Activated CD4-positive, alpha-beta T cell treated with anti-CD3 and anti-CD28 coated beads, Interleukin-2, amount 50 U/mL, for 24 hours (primary cell): ENCODE measurements at places on chromosomes 5 and 9.

DNA sequence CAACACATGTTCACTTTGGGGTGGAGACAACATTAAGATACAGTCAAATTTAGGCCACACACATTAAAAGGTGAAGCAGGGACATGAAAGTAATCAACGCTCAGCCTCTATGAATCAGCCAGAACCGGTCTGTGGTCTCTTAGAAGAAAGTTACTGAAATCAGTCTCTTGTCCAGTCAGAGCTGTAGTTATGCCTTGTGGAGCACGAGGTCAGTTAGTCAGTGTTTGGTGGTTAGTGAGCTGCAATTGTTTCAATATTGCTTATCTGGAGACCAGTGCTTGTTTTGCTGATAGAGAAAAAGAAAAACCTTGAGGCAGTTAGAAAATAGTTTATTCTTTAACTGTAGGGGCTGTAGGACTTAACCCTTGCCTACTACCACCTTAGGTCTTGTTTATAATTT lies 157.8 kb upstream of the RASEF start:
- DNase-seq, result no peak

DNA sequence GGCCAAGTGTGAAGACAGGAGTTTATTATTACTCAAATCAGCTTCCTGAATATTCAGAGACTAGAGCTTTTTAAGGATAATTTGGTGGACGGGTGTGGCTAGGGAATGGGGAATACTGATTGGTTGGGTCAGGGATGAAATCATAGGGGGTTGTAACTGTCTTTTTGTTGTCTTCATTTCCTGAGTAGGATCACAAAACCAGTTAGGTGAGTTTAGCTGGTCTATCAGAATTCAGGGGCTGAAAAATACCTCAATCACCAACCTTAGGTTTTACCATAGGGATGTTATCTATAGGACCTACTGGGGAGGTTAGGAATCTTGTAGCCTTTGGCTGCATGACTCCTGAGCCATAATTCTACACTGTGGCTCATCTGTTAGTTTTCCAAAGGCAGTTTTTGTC lies 235.8 kb downstream of the YTHDC2 start:
- DNase-seq, result no peak

DNA sequence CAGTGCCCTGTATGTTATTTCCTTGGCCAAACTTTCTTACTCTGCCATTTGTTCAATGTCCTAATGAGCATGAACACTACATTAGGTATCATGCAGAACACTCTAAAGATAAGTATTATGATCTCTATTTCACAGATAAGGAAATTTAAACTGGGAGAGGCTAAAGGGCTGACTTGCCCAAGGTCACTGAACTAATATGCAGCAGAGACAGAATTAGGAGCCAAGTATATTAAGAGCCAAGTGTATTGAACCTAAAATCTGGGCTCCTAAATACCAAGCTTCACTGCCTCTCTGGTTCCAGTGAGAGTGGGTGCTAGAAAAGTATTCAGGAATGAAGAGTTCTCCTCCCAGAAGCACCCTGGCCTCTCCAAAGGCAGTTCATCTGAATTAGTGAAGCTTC lies 13.5 kb downstream of the NR4A3 start:
- DNase-seq, result no peak

- no peak for DNase-seq
Observed at GRCh38 chr9:70117835-70118319, 74.2 kb downstream of the MAMDC2 start.

- no peak for DNase-seq
Observed at GRCh38 chr9:133119103-133119845, 1.8 kb downstream of the RALGDS start.

DNA sequence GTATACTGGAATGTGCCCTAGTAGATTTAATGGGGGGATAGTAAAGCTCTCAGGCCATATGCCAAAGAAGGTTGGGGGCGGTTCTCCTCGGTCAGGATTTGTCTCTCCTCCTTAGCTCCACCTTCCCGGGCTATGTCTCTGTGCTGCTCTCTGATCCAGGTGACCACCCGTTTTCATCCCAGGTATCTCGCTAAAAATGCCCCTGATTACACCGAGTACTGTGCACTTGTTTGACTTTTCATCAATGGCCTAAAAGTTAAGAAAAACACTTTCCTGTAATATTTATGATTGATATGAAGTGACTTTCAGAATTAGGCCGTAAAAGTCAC lies 724 bp downstream of the NDUFS6 start:
- no peak for DNase-seq

DNA sequence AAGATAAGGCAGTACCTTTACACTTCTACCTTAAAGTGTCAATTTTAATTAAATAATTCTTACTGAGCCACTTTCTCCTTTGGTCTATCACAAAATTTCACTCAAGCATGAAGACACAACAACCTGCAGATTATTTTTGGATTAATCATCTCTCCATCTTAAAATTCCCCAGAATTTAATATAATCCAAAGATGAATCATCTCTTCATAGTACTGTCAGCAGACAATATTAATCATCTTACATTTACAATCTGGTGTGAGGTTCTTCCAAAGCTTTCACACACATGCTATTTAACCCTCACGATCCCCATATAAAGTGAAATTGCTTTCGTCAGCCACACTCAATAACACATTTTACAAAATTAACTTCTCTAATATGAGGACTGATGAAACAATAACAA lies 43.0 kb downstream of the LHFPL2 start:
- no peak for DNase-seq

GRCh38 chr9:38359689-38360385 lies 32.7 kb upstream of the ALDH1B1 start:
- no peak for DNase-seq

GRCh38 chr9:71758277-71758676 lies 10.0 kb downstream of the CEMIP2 start:
- no peak for DNase-seq

GRCh38 chr5:72478684-72479083 lies 28.5 kb downstream of the ZNF366 start:
- no peak for DNase-seq

DNA sequence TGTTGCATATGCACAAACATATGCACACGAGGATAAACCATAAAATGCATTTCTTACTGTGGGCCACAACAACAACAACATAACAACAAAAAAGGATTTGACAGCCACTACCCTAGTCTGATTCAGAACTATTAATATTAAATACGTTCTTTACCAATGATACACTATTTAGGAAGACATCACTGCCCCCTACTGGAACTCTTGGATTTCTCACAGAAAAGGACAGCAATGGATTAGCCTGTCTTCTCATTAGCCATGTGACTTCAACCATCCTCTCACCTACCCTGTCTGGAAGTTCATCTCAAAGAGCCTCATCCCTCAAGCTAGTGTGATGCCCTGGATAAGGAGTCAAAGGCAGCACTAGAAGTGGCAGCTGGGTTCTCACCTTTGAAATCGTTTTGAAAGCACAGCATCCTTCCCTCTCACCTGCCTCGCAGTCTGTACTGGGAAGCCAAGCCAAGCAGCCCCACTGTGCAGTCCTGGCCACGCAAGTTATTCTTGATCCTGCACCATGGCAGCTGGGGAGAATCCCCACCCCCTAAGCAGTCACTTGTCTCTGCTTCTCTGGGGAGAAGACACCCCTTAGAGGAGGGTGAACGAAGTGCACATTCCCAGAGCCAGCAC lies 64.6 kb downstream of the SH3TC2 start:
- DNase-seq, result no peak

- peak; percentile 8 for DNase-seq
Observed at GRCh38 chr9:110623462-110624025, 44.0 kb upstream of the SVEP1 start.

- DNase-seq, result no peak
Observed at GRCh38 chr9:87080512-87081264, 133.4 kb upstream of the GAS1 start.

GRCh38 chr9:125106285-125106893 lies 36.9 kb downstream of the SCAI start:
- no peak for DNase-seq

DNA sequence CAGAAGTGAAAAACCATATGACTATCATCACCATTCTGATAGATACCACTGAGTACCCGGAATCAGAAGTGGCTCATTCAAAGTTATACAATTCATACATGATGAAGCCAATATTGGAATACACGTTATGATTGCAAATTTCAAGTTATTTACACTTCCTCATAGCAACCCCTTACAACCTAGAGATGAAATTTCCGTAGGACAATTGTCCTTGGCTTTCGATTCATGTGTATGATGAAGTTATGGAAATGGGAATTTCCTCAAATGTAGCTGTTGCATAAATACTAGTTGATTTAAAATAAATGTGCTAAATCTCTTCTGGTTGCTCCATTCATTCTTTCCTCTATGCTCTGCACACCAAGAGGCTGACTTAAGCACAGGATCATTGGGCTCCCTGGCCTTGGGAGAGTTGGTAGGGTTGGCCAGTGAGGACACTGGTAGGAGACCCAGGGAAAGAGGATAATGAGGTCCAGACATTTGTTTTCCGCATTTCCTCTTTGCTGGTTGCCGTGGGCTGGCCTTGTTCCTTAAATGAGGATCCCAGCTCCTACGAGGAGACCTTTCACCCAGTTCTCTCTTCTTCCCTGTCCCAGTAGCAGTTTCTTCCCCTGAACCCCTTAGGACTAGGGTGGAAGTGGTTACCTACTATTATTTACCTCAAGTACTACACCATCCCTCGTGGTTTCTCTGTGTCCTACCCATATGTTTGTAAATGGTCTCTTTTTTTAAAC lies 90.3 kb downstream of the ZNF474 start:
- no peak for DNase-seq

DNA sequence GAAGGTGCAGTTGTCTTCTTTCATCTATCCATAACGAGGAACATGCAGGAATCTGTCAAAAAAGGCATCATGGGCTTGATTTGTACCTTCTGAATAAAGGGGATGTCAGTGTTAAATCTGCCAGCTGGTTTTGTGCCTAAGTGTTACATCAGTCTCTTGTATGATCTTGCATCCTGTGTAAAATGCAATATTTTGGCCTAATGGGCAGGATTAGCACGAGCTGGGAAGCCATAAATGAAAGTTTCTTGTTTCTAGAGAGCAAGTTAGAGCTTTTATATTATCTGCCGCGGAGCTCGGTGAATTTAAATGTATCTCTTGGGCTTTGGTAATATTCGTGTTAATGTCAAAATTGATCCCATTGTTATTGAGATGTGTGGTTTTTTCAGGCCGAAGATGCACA lies 526.1 kb upstream of the WWC1 start:
- DNase-seq, result no peak

GRCh38 chr9:109295221-109296130 lies 25.4 kb downstream of the EPB41L4B start:
- DNase-seq, result no peak

DNA sequence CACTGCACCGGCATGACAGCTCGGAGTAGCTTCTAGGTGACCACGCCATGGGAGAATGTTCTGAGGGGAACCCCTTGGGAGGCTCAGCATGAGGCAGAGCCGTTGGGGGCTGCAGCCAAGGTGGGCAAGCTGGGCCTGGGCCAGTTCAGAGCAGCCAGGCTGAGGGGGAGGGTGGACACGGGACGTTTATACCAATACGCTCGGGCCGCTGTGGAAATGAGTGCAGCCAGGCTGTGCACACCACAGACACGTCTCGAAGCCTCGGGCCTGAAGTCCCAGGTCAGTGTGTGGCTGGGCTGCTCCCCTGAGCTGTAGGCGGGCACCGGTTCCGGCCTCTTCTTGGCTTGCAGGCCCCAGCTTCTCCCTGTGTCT lies 28.9 kb upstream of the SLC12A7 start:
- DNase-seq, result no peak

- no peak for DNase-seq
Observed at GRCh38 chr5:111720333-111720890, 36.6 kb downstream of the NREP start.

- no peak for DNase-seq
Observed at GRCh38 chr5:145520335-145520734, 314.8 kb downstream of the PRELID2 start.

DNA sequence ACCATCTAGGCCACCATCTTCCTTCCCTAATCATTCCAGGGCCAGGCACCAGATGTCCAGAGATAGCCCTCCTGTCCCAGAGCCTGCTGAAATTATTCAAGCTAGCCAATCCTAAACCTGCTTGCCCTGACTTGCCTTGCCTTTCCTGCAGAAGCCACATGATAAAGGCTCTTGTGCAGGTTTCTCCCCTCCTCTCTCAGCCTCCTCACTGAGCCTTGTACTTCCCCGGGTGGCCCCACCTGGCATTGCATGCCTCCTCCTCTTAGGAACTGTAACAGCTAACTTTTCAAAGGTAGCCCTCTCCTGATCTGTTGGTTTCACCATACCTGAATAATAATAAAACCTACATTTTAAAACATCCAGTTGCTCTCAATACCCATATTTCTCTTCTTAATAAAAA lies 42.6 kb downstream of the DIRAS2 start:
- DNase-seq, result no peak

DNA sequence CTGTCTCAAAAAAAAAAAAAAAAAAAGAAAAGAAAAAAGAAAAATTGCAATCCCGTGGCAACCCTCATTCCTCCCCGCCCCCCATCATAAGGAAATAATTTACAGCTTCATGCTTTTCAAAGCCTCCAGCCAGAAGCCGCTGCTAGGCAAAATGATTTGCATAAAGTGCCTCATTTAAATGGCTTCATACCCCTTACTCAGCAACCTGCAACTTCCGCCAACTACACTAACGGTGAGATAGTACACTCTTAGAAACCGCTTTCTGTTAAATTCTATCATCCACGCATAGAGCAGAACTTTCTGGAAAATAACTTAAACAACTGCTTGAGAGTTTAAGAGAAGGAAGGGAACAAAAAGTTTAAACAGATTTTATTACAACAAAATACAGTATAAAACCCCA lies 17.8 kb downstream of the SERINC5 start:
- no peak for DNase-seq

GRCh38 chr9:19551124-19551929 lies 142.5 kb downstream of the ACER2 start:
- no peak for DNase-seq

GRCh38 chr9:128408963-128409431 lies 11.7 kb upstream of the CERCAM start:
- no peak for DNase-seq

DNA sequence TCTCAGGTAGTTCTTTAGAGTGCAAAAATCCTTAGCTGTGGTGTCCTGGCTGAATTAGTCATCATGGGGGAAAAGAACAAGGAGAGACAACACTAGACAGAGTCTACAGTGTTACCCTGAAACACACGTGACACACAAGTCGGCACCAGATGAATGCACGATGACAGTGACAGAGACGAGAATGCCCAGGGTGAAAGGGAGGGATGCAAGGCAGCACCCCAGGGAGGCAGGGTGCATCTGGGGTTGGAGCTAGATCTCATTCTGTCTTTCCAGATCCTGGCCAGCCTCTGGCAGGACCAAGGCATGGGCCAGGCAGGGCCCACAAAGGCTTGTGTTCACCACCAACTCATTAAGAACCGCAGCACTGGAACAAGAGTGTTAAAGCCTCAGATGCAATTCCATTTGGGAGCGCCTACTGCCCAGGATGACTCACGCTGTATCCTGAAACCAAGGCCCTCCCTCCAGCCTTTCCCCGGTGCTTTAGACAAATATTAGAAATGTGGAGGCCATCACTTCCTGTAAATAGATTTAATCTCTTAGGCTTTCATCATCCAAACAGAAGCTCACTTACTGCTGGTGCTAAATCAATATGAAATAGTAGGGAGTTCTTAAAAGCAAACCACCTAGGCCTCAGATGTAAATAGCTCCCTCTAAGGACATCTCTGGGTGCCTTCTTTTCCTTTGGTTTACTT lies 56.1 kb downstream of the IRX2 start:
- no peak for DNase-seq

- no peak for DNase-seq
Observed at GRCh38 chr5:87339986-87340385, 72.3 kb downstream of the RASA1 start.
